ENCODE measurements at places on chromosomes 1 and 21.

DNA sequence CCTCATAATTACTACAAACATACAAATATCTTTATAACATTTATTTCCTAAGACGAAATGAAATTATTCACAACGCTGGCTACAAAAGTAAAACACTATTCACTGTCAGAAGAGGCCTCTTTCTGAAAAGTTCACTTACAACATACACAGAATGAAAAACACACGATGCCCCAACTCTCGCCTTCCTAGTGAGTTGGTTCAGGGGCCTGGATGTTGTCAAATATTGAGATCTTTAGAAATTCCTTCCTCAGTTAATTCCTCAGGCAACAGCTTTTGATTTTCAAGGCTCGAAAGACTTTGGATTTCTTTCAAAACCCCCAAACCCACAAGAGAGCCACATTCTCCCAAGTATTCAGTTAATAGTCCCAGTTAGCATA is 14.2 kb upstream of the KCNE1 start:
- DNase-seq, result no peak

DNA sequence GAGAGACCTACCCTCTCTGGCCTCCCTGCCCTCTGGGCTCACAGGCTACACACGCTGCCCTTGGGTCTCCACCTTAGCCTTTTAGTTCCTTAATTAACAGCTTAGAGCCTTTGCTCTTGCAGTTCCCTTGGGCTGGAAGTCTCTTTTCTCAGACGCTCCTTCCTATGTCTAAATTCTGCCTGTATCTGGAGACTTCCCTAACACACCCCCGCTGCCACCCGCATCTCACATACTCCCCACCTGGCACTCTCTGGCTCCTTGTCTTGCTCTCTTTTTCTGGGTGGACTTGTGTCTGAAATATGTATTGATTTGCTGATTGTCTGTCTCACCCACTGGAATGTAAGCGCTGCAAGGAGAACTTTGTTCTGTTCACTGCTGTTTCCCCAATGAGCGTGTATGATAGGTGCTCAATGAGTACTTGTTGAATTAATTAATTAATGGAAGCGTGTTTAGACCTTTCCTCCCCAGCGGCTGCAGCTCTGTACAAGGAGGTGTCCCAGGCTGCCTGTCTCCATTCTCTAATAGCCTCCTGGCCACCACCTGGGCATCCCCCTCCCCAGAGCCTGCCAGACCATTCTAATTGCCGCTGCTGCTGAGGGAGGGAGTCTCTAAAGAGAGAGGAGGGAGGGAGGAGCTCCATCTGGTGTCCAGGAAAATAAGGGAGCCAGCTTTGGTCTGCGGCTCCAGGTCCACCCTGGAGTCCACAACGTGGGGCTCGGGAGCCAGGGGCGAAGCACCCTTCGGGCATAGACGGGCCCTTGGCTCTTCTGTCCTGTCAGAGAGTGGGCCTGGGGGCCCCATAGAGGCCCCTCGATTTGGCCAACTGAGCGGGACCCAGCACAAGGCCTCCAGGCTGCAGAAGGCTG is 95.4 kb downstream of the RNF220 start:
- no peak for DNase-seq

DNA sequence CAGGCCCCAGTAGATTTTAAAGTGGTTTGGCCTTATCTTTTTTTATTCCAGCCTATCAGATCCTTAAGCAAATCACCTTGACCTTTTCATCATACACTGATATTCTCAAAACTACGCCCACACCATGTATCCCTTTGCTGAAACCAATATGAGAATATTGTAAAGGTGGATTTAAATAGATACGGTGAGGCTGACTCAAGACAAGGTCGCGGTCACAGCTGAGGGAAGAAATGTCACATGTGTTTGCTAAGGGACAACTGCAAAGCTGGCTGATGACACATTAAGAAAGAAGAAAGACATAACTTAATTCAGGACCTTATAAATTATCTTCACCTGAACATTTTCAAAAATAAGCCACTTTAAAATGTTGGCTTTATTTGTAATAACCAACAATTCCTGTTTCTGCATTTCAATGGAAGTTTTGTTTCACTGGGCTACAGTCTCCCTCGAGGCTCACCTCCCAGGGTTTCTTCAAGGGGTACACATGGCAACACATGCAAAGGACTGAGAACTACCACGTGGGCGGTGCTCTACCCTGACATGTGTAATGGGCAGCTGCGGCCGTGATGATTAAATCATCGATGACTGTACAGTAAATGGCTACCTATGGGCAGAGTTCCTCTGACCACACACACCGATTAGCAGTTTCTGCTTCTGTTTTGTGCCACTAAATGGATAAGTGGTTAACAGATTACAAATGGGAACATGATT is 189.5 kb downstream of the SIPA1L2 start:
- DNase-seq, result no peak

DNA sequence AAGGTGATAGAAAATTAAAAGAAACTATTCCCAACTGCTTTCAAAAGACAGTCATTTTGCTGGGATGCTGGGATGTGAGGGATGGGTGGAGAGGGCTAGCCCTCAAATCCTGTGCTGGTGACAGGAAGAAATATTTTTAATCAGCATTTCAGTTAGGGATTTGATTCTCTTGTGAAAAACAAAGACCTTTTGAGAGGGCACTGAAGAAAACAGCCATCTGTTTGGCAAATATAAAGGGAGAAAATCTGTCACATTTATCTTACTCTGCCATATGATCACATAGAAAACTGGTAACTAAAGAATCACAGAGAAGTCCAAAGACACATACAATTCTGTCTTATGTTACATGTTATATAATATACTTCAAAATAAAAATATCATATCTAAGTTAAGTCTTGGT is 12.3 kb downstream of the STXBP3 start:
- no peak for DNase-seq

GRCh38 chr21:15001113-15001512 is 63.7 kb downstream of the NRIP1 start:
- no peak for DNase-seq
